ENCODE measurements at places on chromosomes 5 and 9. TPM values are rescaled to one million over a fixed set of nuclear protein-coding genes. Genes with fewer than 3 reads are reported as not detected.

Gene GALNT12
- total RNA-seq = 3.9 TPM

Gene GFI1B
- 2.0 TPM for total RNA-seq

Gene SOX30
- 0.06 TPM for total RNA-seq

Gene ABO
- total RNA-seq = 5.1 TPM

Gene ADRB2
- total RNA-seq = 3.0 TPM

Gene SPATA31E1
- not detected for total RNA-seq

Gene ST8SIA4
- 11.0 TPM for total RNA-seq

Gene ADGRD2
- total RNA-seq = not detected

Gene IL13
- not detected for total RNA-seq

Gene ADGRV1
- 14.5 TPM for total RNA-seq

Gene GGTA1
- total RNA-seq = 4.6 TPM

Gene SAXO1
- 0.93 TPM for total RNA-seq

Gene TMC1
- total RNA-seq = 0.41 TPM

Gene LTC4S
- 1.5 TPM for total RNA-seq

Gene NDUFAF2
- total RNA-seq = 10.2 TPM

Gene FUT7
- total RNA-seq = 0.35 TPM

Gene PCDHA13
- 0.88 TPM for total RNA-seq

Gene TICAM2
- 2.9 TPM for total RNA-seq

Gene PCDHGB5
- 14.1 TPM for total RNA-seq

Gene PCDHGB3
- total RNA-seq = 7.1 TPM

Gene SHOC1
- total RNA-seq = 1.2 TPM

Gene CYLC2
- not detected for total RNA-seq

Gene TDRD7
- total RNA-seq = 5.7 TPM

Gene LVRN
- total RNA-seq = 2.6 TPM

Measured in metanephros (tissue), 2 donors.